H7 (cell line): ENCODE measurements at places on chromosomes 11 and 22. TPM values are rescaled to one million over a fixed set of nuclear protein-coding genes. Genes with fewer than 3 reads are reported as not detected.
A peak's percentile ranks its signal among the peaks of the same experiment; 100 is the strongest.

CCDC90B gene
- 47.7 and 53.2 TPM in 2 replicates for total RNA-seq

CASP5 gene
- not detected in 2 replicates for total RNA-seq

KRTAP5-10 gene
- 0.14 TPM in 1 of 2 replicates, not detected in the other for total RNA-seq

ALDH3B1 gene
- total RNA-seq = 0.35 and 0.37 TPM in 2 replicates

OR52W1 gene
- total RNA-seq = not detected in 2 replicates

MUC6 gene
- not detected in 2 replicates for total RNA-seq

TSPAN32 gene
- total RNA-seq = not detected in 2 replicates

SCGB1A1 gene
- total RNA-seq = not detected in 2 replicates

DNA sequence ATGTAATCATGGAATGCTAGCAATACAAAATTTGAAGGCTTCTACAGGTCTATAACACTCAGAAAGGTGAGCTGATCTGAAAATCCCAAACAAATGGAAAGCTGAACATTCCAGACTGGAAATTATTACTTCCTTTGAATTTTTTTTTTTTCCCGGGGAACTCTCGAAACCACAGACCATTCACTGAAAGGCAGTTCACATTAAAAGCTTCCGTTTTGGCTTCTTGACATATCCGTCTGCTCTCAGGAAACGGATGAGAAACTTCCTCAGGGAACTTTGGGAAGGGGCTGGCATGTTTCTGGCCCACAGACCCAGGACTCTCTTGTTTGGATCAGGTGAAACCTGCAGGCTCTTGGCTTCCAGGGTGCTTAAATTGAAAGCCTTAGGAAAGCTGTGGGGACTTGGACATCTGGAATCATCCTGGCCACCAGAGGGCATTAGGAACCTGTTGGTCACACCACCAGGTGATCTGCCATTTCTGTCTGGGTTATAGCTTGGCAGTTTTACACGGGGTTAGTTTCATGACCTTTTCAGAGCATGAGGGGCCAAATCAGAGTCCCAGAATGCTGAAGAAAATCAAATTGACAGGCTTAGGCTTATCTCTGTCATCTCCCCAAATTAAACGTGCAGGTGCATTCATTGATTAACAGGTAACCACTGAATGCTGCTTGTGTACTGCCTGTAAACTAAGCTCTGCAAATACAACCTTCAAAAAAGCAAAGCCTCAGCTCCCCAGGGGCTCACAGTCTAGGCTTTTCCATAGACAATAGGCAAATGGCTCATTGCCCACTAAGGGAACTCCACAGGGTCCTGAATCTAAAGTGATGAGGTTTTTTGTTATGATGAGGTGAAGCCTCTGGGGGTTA lies 22.7 kb upstream of the GRAMD1B start:
- DNase-seq = peak; percentile 69

DNA sequence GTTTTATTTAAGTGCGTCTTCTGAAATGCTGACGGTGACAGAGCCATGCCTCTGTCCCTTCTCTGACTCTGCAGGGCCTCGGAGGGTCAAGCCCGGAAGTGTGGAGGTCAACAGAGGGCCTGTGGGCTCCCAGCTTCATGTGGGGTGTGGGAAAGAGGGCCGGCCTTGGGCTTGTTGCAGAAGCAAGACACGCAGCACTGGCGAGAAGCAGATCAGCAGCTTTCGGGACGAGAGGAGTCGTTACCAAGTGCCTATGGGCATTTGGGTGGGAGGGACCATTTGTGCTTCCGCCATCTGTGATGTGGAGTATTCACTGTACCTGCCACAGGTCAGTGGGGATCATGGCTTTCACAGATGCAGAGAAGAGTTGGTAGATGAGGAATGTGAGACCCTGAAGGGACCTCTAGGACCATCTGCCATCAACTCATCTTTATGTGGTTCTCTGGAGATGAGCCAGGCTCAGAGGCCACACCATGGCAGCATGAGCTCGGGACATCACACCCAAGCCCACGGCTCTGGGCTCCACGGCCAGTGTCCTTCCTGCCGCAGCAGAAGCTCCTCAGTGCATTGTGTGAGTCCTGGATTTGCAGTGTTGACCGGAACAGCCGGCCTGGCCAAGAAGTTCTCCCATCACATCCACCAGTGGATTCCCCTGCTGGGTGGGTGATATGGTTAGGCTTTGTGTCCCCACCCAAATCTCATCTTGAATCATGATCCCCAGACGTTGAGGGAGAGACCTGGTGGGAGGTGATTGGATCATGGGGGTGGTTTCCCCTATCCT lies 590.7 kb downstream of the TBC1D22A start:
- no peak for DNase-seq

DNA sequence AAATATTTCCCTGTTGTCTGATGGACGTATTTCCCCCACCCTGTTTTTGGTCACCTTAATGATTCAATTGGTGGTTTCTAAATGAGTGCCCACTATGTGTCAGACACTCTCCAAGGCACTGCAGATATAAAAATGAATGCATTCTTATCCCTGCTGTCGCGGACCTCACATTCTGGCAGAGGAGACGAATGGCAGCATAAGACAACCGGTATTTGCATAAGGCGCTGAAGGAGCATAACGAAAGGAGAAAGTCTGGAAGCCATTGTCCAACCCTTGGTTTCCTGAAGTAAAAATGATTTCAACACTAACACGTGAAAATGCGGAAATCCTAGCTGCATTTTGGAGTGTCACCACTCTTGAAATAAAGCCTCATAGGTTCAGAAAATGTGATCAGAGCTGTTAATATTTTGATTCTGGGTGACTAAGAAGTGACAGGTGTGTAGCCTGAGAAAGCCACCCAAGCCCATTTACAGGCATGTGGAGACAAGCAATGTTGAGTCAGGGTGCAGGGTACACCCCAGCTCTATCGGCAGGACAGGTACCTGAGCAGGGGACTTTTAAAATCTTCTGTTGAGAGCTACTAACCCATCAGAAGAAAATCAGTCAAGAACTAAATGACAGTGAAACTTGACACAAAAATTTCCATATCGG lies 10.1 kb upstream of the GAB2 start:
- no peak for DNase-seq

DNA sequence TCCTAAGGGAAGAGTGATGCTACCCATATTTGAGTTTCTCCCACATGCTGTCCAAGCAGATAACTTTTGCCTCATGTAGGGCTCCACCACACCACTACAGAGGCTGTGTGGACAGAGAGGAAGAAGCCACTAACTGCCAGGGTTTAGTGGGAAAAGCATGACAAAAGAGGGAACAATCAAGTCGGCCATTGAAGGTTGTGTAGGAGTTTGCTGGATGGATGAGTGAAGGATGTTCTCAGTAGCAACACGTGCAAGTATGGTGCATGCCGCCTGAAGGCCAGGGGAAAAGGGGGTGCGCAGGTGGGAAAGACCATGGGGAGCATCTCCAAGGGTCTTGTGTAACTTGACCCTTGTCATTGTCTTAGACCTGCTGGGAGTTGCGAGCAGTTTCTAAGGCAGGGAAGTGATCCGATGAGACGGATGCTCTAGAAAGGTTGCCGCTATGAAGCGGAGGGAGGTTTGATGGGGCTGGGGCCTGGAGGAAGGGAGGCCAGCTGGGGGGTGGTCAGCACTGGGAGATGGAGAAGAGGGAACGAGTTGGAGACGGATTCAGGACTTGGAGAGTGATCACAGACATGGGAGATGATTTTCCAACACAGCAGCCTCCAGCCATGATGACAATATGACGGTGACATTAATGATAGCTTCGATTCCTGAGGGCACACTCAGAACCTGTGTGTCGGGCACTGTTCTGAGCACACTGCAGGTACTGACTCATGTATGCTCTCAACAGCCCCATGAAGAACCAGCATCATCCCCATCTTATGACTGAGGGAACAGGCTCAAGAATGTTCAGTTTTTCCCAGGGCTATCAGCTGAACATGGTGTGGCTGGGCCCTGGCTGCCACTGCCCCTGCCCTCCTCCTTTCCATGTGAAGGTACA lies 53.7 kb downstream of the CD6 start:
- DNase-seq = no peak

GRCh38 chr22:46861468-46862367 lies 99.3 kb downstream of the TBC1D22A start:
- DNase-seq = no peak

DNA sequence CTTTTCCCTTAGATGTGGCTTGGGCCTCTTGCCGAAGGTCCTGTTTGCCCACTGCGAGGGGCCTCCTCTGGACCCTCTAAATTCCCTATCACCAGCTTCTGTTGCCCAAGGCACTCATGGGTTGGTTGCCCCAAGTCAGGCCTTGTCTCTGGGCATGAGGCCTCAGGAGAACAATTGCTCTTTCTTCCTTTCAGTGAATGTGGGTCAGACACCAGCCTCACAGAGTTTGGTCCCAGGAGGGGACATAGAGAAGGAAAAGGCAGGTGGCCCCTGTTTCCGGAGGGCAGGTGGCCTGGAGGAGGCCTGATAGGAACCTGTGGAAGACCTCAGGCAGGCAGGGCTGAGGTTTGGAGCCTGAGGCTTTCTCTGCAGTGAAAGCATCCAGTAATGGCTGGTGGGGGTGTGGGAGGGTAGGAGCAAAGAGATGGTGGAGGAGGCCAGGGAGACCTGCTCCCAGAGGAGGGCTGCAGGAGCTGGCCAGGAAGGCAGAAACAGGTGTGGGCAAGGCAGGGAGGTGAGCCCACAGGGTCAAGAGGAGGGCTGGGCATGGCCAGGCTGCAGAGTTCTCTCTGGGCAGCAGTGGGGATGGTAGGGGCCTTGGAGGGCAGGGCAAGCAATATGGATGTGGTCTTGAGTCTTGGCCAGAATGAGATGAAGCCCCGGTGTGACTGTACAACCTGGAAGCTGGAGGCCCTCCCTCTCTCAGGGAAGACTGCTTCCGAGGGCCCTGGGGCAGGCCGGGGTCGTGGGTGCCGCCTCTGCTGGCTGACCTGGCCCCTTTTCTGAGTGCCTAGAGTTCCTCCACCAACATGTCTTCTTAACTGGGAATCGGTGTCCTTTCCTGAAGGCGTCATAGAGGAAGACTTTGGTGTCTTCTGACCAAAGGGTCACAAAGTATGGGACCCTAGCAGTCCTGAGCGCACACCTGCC lies 28.0 kb upstream of the LMO1 start:
- peak; percentile 22 for DNase-seq

DNA sequence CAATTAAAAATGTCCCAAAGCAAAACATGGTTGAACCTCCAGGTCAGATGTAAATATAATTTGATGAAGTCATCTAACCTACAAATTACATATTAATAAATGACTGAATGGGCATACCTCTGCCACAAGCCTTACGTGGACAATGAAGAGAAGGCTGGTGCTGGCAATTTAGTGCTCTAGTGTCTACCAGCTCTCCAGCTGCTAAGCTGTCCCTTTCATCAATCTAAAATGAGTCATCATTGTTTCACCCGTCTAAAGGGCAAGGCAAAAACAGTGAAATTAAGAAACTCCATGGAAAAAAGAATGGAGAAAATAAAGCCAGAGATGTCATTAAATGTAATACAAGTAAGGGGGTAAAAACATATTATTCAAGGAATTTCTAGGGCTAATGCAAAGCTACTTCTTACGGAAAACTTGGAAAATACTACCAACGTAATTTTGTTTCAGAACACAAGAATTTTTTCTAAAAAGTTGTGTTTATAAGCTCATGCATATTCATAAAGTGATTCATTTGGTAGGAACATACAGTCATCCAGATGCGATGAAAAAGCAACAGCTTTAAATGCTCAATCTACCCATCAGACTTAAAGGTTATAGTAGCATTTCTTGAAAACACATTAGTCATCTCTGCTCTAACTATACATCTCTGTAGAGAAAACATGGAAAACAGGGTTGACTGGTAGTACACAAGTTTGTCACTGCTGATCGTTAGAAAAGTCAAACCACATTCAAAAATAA lies 71.5 kb downstream of the SIK3 start:
- no peak for DNase-seq

GRCh38 chr11:502288-503178 lies 4.5 kb downstream of the RNH1 start:
- DNase-seq = peak; percentile 58

GRCh38 chr11:36249246-36249645 lies 40.0 kb downstream of the COMMD9 start:
- no peak for DNase-seq

- DNase-seq = peak; percentile 72
Observed at GRCh38 chr11:117583063-117583801, 213.8 kb downstream of the DSCAML1 start.

DNA sequence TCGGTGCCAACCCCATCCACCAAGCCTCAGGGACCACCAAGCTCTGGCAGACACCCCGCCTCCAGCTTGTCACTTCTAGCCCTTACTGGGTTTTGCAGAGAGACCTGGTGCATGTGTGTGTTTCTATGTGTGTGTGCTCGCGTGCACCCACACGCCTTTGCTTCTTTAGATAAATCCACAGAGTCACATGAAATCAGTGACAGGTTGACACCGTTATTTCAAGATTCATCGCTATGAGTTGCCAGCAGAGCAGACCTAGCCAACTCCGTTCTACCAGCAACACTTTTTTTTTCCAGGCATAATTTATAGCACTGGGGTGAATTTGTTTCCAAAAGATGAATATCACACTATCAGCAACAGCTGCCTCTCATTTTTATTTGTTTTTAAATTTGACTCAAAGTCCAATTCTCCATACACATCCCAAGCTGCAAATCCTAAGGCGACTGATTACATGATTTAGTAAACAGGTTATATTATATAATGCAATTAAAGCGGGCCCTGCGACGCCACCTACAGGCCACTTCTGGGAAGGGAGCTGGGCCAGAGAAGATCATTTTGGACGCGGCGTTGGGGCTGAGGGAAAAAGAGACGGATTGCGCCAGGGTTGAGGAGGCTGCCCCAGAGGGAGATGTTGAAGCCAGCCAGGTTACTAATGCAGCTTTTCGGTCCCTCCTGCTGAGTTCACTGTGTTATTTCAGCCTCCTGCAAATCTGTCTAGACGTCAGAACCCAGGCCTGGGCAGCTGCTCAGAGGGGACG lies 150.5 kb downstream of the FEZ1 start:
- peak; percentile 90 for DNase-seq

DNA sequence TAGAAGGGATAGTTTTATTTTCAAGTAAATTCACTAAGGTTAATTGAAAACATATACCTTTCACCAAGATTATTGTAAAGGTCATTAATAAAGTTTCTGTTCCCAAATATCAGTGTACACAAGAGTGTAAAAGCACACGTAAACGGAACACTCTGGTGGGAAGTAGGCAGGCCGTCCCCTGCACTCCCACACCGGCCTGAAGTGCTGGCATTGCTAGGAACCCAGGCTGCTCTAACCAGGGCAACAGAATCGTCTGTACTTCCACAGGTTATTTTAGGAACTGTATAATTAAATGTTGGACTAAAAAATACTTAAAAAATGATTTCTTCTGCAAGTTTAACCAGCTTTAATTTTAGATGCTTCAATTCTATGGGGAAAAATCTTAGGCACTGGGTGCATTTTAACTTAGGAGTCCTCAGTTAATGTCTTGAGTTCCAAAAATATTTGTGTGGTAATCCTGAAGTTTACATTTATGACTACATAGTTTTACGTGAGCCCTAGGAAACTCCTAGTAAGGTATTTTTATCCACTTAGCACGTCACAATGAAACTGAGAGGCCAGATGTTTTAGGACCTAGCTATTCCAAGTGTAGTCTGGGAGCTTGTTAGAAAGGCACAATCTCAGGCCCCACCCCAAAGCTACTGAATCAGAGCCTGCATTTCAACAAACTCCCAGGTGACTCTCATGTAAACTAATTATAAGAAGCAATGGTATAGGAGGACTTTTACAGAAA lies 31.2 kb downstream of the KMT5B start:
- no peak for DNase-seq
